Occipital lobe (tissue), 3 donors: ENCODE measurements at places on chromosomes 13 and 19.

- DNase-seq, result no peak
Observed at GRCh38 chr13:22103046-22104027, 432.5 kb downstream of the FGF9 start.

GRCh38 chr13:28166257-28166656 lies 27.9 kb downstream of the PAN3 start:
- no peak for DNase-seq

- DNase-seq, result peak; percentile 2
Observed at GRCh38 chr19:31448221-31448657, 99.0 kb upstream of the TSHZ3 start.

- no peak for DNase-seq
Observed at GRCh38 chr13:69793783-69794453, 313.7 kb upstream of the ATXN8OS start.

GRCh38 chr19:30662211-30662861 lies 290.2 kb downstream of the ZNF536 start:
- DNase-seq, result no peak

- DNase-seq, result no peak
Observed at GRCh38 chr19:10061717-10062310, 24.3 kb upstream of the SHFL start.

GRCh38 chr13:112614835-112615234 lies 26.9 kb upstream of the TUBGCP3 start:
- no peak for DNase-seq

GRCh38 chr19:48724796-48725753 lies 5.5 kb upstream of the MAMSTR start:
- no peak for DNase-seq
